ENCODE measurements at places on chromosomes 7 and 10.

- peak; percentile 57 for DNase-seq
These were observed 6.2 kb downstream of the GSAP start for GRCh38 chr7:77409739-77410547.

DNA sequence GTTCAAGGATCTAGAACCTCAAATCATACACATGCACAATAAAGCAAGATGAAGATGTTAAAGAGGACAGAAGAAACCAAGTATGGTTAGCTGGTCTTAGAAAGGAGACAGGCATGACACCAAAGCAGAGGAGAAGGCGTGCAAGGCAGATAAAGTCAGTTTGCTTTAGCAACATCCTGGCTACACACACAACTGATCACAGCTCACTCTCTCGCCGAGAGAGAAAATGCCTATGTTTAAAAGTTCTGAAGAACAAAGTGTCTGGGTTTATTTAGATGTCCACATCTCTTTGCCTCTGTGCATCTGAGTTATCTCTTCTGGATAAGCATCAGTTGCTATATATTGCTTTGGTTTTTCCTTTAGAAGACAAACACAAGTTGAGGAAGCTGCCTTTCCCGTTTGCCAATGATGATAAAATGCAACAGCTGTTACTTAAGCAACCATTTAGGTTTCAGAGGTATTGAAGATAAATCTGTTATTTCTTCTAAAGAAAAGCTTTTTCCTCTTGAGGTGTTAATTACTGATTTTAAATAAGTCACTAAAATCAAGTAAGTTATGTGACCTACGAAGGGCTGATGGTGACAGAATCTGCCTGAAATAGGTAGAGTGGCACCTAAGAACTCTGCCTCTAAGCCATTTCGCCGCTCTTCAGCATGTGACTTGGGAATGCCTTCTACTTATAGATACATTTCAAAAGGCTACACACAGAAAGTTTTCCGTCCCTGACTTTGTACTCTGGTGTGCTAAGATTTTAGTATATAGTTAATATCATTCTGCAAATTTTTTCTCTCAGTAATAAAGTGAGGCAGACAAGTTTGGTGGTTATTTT is 146.2 kb upstream of the ASAH2 start:
- DNase-seq, result no peak

DNA sequence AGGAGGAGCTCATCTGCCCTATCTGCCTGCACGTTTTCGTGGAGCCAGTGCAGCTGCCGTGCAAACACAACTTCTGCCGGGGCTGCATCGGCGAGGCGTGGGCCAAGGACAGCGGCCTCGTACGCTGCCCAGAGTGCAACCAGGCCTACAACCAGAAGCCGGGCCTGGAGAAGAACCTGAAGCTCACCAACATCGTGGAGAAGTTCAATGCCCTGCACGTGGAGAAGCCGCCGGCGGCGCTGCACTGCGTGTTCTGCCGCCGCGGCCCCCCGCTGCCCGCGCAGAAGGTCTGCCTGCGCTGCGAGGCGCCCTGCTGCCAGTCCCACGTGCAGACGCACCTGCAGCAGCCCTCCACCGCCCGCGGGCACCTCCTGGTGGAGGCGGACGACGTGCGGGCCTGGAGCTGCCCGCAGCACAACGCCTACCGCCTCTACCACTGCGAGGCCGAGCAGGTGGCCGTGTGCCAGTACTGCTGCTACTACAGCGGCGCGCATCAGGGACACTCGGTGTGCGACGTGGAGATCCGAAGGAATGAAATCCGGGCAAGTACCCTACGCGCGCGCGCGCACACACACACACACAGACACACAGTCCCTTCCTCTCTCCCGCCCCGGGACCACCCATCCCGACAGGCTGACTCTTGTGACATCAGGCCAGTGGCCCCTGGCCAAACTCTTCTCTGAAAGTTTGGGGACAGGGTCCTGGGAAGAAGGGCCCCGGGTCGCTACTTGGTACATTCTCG is 538 bp downstream of the TRIM8 start:
- DNase-seq, result peak; percentile 76

- no peak for DNase-seq
These were observed 27.0 kb downstream of the ZNF786 start for GRCh38 chr7:149063476-149063875.

DNA sequence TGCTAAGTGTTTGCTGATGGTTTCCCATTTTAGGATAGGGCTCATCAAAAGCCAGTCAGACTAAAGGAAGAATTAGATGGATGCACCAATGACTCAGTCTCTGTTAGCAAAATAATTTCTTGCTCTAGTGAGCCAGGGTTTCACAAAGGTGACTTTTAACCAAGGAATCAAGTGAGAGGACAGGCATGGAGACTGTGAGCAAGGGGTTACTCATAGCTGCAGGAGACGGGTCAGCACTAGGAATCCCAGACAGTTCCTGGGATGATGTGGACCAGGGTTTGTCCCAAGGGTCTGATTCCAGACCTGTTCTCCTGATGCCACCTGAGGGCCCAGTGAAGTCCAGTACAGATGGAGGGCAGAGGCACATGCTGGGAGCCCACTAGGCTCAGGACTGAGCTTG is 138.1 kb downstream of the NOC3L start:
- DNase-seq, result peak; percentile 52

- DNase-seq, result no peak
These were observed 338.5 kb downstream of the ADARB2 start for GRCh38 chr10:1398626-1399410.

DNA sequence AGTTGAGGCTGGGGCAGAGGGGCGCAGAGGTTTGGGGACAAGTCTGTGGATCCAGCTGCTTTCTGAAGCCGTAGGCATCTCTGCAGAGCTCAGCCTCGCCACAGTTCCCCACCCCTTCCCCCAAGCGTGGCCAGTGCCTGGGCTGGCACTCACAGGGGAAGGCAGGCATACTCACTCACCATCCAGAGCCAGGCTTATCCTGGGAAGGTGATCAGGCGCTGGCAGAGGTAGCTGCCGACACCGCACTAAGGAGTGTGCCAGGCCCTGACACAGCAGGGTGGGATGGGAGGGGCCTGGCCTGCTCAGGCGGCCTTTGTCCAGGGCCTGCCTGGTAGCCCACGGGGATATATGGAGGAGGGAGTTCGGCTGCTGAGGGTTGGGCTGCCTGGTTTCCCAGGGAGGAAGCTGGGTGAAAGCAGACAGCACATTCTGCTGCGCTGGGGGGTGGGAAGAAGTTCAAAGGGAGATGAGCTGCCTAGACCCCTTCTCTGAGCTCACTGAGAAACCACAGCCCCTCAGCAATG is 15.9 kb downstream of the VSIR start:
- no peak for DNase-seq

DNA sequence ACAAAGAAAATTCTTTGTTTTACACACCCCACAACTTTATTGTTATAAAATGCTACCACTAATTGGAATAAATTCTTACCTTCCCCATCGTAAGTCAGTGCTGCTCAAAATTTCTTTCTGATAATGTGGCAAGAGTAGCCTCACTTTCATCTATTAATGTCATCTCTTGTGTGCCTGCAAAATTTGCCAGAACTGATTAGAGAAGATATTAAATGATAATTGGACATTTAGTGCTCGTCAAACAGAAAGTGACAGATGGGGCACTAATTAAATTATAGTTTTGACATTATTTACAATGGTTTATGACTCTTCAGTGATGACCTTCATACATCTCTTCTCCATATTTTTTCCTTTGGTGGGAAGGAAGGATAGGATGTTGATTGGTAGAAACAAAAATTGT is 690.9 kb downstream of the NXPH1 start:
- DNase-seq, result no peak

GRCh38 chr7:47937065-47937687 is 11.1 kb downstream of the PKD1L1 start:
- no peak for DNase-seq

DNA sequence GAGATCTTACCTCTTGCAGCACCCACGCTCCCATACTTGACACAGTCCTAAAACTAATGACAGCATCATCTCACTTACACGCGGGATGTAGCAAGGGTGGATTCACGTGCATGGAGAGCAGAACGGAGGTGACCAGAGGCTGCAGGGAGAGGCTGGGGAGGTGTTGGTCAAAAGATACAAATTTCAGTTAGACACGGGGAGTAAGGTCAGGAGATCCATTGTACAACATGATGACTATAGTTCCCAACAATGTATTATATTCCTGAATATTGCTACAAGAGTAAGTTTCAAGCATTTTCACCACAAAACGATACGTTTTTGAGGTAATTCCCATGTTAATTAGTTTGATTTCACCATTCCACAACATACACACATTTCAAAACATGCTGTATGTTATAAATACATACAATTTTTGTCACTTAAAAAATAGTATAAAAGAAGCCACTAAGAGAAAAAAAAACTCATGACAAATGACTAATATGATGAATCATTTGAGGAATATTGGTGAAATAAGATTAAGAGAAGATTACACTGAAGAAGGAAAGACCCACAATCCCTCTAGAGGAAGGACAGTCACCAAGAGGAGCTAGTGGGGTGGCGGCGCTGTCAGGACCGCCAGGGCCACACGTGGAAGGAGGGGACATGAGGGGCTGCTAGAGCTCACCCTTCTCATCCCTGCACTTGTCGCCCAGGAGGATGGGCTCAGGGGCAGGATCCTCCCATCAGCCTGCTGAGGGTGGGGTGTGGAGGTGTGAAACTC is 49.4 kb upstream of the EGFR start:
- peak; percentile 15 for DNase-seq

- DNase-seq, result no peak
These were observed 2.6 kb downstream of the PNLIPRP3 start for GRCh38 chr10:116430288-116430687.

GRCh38 chr10:127996586-127996985 is 89.7 kb downstream of the PTPRE start:
- no peak for DNase-seq

Measured in HFFc6 (cell line).